Stimulated activated CD8-positive, alpha-beta memory T cell treated with anti-CD3 and anti-CD28 coated beads, Interleukin-2, amount 100 ng/mL, for 1 hour (primary cell): ENCODE measurements at places on chromosomes 4 and X.

DNA sequence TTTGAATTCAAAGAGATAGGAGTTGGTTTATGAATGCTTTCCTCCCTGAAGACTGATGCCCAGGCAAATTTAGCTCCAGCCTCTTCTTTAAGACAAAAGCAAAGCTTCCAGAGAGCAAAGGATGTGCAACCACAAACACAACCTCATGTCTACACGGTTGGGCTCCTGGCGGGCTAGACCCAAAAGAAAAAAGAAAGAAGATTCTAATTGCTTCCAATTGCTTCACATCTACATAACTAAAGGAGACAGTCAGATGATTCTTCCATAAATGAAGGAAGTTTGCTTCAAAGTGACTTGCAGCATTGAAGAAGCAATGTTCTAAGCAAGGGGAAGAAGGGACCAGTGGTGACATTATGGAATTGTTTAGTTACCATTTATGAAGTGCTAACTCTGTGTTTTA, 1603.0 kb upstream of the TENM3 start:
- no peak for DNase-seq

DNA sequence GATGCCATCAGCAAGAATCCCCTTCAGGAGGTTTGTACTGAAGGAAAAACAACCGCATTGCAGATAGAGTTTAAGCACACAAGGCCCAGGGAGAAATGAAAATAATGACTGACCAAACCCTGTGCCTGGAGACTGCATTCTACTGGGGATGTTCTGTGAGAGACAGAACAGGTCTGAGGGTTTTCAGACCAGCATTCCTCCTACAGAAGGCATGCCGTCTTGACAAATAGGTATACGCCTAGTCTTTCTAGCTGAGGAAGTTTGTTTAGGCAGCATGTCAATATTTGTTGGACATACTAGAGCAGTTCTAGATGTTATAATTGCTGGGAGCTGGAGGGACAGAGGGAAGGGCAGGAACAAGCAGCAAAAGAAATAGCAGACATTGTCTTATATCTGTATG, 68.4 kb upstream of the SCOC start:
- DNase-seq, result no peak

DNA sequence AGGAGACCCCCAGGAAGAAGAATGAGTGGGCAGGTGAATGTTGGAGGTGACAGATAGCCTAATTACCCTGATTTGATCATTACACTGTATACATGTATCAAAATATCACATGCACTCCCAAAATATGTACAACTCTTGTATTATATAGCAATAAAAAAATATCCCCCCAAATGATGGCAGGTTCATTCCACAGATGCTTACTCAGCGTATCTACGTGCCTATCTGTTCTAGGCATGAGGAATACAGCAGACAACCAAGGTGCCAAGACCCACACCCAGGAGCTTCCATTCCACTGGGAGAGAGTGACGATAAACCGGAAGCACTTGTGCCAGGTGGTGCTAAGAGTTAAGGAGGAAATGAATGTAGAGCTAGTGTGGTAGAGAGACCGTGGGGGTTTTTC, 42.4 kb downstream of the ADRA2C start:
- no peak for DNase-seq

- DNase-seq, result no peak
Measured at GRCh38 chr4:142416121-142416520, 430.0 kb downstream of the INPP4B start.

GRCh38 chr4:3339577-3339976, 46.8 kb downstream of the RGS12 start:
- no peak for DNase-seq

GRCh38 chrX:302975-303374, 15.6 kb downstream of the GTPBP6 start:
- no peak for DNase-seq

DNA sequence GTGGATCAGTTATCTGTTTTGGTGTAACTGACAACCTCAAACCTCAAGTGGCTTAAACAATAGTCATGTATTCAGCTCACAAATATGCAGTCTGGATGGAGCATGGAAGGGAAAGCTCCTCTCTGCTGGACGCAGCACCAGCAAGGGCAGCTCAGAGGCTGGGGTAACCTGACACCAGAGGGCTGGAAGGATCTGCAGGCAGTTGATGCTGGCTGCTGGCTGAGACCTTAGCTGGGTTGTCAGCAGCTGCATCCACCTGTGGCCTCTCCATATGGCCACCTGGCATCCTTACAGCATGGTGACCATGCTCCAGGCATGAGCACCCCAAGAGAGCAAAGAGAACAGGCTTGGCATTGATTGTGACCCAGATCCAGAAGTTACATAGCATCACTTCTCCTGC, 46.7 kb downstream of the ENPP6 start:
- no peak for DNase-seq

GRCh38 chr4:42123071-42123644, 29.3 kb downstream of the BEND4 start:
- DNase-seq, result no peak

DNA sequence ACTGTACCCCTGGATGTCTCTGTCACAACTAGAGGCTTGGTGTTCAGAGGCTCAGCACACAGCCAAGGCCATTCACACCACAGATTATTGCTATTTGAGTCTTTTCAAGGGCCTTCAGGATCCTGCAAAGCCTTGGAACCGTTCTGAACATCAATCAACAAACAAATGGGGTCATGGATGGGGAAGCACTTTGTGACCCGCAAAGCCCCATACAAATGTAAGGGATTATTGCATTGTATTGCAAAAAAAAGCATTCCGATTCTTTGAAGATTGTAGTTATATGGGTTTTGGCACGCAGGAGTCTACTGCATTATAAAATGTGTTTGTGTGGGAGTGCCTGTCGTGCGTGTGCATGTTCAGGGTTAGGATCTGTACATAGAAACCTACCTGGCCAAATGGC, 17.3 kb upstream of the BCORL1 start:
- DNase-seq, result no peak

DNA sequence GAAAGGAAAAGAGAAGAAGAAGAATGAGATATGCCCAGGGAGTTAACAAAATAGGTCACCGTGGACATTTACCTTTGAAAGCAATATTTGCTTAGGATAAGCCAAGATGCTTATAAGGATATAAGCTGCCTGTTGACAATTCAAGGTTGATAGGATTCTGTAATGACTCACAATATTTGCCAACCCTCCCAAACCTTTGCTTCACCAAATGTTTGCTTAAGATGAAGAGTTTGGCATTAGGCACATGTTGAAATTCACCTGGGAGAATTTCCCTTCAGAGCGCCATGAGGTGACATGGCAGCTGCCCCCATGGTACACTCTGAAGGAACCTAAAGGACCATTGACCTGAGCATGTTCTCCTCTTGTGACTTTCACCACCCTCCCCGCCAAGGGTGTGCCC, 4.6 kb downstream of the PALLD start:
- no peak for DNase-seq
